NCI-H1694 treated with DMSO at 0.1 percent for 48 hours (cell line): ENCODE measurements at places on chromosomes 2 and 18.

DNA sequence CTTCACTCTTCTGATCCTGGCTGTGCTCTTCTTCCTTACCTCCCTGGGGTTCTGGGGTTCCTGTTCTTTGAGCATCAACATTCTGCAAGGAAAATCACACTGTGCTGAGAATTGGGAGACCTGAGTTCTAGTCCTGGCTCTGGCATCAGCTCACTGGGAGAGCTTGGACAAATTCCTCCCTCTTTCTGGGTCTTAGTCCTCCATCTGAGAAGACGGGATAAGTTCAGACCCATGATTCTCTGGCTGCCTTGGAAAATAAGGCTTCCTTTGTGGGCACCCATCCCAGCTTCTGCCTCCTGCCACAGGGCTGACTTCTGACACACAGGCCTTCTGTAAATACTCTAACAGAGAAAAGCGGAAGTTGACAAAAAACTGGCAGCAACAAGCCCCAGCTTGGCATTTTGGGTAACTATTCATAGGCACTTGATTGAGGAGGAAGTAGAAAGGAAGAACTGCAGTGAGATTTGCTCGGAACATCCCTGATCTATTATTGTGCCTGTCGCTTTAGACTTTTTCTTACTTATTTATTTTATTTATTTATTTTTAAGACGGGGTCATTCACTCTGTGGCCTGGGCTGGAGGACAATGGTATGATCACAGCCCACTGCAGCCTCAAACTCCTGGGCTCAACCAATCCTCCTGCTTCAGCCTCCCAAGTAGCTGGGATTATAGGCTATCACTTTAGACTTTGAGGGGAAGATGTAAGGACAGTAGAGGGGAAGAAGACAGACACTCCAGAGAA lies 7.9 kb downstream of the PCBP1 start:
- DNase-seq, result no peak

GRCh38 chr18:57759650-57760049 lies 43.5 kb downstream of the ATP8B1 start:
- DNase-seq, result no peak

DNA sequence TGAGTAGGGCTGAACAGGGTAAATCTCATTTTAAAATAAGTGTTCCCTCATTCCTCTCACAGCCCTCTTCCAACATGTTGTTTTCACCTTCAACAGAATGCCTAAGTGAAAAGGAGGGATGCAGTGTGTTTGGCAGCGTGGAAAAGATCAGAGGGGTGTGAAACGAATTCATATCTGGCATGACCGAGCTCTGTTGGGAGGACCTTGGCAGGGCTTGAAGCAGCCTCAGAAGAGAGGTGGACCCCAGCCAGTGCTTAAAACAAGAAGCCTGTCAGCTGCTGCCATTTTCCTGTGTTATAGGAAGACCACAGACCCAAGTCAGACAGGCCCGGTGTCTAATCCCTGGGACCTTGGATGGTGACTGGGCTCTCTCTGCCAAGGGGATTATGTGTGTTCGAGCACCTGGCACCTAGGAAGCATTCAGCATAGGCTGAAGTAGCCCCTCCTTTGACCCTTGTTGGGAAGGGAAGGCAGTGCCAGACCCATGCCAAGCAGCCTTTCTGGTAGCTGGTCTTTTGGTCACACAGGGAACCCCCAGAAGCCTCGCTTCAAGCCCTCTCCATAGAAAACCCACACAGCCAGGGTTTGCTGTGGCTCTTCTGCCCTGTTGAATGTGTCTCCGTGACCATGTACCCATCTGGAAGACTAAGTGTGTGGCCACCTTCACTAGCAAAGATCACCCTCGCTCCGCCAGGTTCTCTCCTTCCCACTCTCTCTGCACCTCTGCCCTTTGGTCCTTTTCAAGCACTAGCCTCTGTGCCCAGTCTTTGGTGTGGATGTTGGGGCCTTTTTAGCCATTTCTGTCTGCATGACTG lies 87.5 kb upstream of the ST3GAL5 start:
- DNase-seq, result no peak

DNA sequence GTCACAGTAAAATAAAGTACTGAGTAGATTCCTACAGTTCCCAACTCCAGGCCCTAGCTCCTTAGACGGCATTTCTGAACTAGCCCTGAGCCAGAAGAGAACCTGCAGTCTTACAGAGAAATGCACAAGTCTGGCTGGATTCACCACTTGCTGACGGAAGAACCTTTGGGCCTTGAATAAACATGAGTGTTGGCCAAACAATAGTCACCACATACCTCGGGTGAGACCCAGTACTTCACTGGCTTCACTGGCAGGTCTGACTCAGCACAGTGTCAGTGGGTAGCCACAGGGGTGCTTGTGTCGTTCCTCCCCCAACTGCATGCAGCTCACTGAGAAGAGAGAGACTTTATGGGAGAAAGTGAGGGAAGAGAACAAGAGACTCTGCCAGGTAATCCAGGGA lies 88.9 kb downstream of the TMEM185B start:
- no peak for DNase-seq

DNA sequence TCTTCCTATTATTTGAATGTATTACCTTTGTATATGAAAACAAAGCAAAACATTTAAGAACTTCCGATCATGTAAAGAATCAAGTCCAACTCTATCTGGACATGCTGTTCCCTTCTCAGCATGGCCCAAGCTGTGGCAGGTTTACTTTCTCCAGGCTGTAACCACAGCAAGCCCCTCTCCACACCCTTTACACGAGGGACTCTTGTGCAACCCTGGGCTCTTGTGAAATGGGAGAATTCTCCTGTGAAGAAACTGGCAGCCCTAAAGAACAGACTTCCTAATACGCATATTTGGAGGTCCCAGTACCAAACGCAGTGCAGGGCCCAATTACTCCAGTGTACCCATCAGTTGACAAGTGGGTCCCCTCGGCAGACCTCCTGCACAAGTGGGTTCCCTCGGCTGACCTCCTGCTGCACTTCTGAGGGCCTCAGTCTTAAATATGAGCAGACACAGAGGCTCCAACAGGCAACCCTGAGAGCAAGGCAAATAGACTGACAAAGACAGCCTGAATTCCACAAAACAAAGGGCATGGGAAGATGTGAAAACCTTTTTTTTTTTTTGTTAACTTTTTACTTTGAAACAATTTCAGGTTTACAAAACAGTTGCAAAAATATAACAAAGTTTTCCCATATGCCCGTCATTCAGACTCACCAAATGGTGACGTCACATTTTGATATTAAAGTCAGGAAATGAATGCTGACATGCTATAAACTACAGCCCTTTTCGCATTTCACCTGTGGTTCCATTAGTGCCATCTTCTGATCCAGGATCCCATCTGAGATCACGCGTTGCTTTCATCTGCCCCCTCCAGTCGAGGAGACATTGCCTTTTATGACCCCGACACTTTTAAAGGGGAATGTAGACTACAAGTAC lies 78.2 kb downstream of the FBXO15 start:
- DNase-seq, result no peak

DNA sequence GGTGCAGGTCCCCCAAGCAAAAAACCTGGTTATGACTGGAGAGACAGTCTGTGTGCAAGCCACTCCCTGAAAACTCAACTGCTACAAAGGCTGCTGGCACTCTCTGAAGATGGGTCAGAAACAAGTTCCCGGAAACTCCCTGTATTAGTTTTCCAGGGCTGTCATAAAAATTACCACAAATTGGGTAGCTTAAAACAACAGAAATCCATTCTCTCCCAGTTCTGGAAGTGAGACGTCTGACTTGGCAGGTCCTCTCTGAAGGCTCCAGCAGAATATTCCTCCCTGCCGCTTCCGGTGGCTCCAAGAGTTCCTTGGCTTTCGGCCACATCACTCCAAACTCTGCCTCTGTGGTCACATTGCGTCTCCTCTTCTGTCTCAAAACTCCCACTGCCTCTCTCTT lies 30.1 kb upstream of the SERPINE2 start:
- no peak for DNase-seq

GRCh38 chr2:238868067-238868524 lies 20.2 kb downstream of the TWIST2 start:
- DNase-seq, result no peak

DNA sequence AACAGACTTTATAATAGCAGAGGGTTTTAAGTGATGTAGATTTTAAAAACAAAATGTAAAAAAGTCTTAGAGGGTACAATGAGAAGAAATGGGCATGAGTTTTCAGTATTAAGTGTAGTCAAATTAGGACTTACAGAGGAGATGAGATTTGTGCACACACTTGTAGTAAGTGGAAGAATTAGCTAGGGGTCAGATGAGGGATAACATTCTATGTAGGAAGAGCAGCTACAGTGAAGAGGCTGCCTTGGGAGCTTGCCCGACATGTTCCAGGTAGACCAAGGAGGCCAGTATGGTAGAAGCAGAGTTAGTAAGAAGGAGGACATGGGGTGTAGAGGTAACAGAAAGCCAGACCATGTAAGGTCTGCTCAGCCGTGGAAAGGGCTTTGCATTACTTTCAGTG lies 189.2 kb upstream of the DSEL start:
- DNase-seq, result no peak

DNA sequence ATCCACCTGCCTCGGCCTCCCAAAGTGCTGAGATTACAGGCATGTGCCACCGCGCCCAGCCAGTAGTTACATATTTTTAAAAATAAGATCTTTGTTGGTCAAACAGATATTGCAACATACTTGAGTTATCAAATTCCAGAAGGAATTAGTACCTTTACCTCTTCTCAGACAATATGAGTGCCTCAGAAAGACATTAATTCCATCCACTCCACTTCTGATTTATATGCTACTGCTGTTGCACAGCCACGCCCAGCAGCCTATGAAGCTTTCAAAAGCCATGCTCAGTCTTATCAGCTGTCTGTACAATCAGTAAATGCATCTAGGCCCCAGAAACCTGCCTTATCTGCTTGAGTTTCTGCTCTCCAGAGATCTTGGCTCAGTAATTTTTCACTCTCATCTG lies 47.8 kb downstream of the MEX3C start:
- no peak for DNase-seq

DNA sequence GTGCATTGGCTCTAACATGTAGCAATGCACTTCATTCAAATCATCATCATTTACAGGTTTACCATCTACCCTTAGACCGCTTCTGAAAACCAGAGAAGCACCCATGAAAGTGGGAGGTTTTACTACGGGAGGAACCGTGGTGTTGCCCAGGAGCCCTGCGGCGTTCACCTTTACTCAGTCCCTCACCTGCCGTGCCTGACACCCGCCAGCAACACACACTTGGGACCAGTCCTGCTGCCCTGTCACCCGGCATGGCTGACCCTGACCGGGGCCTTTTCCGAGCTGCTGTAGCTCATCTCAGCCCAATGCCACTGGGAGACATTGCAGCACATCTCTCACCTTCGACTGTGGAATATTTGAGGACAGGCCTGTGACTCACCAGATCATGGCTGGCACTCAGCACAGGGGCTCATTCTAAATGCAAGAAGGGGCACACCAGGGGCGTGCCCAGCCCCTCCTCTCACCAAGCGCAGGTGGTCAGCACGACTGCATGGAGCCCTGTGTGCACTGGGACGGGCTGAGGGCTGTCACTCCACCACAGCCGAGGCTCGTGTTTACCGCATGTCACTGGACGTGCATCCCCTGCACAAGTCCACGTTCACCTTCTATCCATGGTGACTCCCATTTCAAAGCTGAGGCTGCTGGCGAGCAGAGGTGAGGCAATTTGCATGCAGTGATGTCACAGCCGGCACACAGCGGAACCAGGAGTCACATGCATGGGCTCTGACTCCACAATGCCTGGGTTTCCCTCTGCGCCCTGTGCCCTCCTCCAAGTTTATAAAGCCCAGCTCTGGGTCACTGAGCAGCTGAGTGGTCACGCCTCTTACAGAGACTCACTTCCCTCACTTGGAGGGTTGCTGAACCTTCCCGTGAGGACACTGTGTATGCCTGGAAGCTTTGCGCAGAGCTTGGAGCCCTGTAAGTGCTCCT lies 76.7 kb upstream of the SNTG2 start:
- DNase-seq, result no peak

- no peak for DNase-seq
These were observed 134.7 kb downstream of the MSTN start for GRCh38 chr2:189927823-189928222.

DNA sequence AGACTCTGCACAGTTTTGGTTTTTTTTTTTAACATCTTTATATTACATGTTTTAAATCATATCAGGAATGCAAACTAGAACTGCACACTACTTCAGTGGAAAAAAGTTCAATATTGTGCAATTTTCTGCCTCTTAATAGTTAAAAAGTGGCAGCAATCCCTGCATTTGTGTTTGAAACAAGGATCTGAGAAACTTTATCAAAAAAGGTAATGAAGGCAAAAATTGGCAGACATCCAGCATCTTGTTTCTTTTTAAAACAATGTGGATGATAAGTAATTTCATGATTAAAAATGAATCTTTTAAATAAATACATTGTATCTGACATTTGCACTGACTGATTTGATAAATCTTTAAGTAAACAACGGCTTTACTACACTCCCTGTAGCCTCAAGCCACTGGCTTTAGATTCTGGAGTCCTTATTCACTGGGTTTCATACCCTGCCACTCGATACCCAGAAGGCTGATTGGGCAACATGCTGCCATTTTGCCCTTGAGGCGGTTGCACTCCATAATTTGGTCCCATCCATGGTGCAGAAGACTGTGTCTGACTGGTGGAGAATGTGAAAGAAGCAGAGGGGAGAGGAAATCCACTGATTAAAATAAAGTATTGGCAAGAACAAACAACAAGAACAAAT lies 21.6 kb upstream of the C2orf42 start:
- no peak for DNase-seq

- no peak for DNase-seq
These were observed 55.6 kb upstream of the FZD5 start for GRCh38 chr2:207825045-207825954.

DNA sequence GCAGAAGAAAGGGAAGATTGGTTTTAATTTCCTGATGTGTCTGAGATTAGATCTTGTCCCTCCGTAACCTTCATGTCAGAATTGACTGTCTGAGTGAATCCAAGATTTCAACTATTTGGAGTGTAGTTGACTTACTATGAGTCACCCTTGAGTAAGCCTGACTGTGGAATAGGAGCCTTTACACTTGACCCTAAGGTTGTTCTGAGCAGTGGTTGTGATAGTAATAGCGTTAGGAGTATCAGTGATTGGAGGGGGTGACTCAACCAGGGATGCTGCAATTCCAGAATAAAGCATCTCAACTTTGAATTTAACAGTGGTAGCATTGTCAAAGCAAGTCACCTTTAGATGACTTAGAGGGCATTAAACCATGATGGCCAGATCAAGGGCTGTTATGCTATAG lies 979.5 kb upstream of the FAM98A start:
- DNase-seq, result no peak

- no peak for DNase-seq
These were observed 1.5 kb upstream of the BCL2L11 start for GRCh38 chr2:111118981-111119821.

- DNase-seq, result no peak
These were observed 547.4 kb upstream of the ID2 start for GRCh38 chr2:8134473-8134932.

- DNase-seq, result no peak
These were observed 1240.8 kb upstream of the CRIM1 start for GRCh38 chr2:35114765-35115164.

- DNase-seq, result no peak
These were observed 86.7 kb downstream of the SPATS2L start for GRCh38 chr2:200393191-200393590.
